ENCODE measurements at places on chromosomes 6 and 20.

DNA sequence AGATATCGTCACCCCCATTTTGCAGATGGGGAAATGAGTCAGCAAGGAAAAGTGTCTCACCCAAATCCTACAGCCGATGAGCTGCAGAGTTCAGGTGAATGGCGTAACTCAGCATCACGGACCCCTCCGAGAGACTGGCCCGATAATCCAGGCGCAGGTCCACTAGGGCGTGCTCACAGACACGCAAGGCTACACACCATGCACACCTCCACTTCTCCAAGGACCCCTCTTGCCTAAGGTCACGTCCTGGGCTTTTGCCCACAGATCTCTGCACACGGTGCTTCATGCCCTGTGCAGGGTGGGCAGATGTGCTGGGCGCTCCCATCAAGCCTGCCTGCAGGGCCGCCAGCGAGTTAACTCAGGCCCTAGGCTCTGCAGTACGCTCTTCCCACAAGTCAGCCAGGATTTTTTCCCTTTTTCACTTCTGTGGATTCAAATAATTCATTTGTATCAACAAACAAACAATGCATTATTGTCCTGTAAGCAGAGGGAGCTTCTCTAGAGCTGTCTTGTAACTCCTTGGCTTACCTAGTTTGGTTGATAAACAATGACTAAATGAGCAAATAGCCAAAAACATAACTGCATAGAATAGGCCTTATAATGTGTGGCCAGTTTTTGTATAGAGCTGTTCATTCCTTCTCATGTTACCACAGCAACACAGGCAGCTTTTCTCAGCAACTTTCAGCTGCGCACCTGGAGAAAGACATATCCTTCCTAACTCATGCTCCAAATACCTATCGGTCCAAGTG lies 139.1 kb downstream of the AGPAT4 start:
- no peak for DNase-seq

- DNase-seq: no peak
These were observed 2.9 kb upstream of the HIVEP2 start for GRCh38 chr6:142947714-142948480.

GRCh38 chr6:13014504-13015378 lies 298.2 kb downstream of the PHACTR1 start:
- DNase-seq: no peak

DNA sequence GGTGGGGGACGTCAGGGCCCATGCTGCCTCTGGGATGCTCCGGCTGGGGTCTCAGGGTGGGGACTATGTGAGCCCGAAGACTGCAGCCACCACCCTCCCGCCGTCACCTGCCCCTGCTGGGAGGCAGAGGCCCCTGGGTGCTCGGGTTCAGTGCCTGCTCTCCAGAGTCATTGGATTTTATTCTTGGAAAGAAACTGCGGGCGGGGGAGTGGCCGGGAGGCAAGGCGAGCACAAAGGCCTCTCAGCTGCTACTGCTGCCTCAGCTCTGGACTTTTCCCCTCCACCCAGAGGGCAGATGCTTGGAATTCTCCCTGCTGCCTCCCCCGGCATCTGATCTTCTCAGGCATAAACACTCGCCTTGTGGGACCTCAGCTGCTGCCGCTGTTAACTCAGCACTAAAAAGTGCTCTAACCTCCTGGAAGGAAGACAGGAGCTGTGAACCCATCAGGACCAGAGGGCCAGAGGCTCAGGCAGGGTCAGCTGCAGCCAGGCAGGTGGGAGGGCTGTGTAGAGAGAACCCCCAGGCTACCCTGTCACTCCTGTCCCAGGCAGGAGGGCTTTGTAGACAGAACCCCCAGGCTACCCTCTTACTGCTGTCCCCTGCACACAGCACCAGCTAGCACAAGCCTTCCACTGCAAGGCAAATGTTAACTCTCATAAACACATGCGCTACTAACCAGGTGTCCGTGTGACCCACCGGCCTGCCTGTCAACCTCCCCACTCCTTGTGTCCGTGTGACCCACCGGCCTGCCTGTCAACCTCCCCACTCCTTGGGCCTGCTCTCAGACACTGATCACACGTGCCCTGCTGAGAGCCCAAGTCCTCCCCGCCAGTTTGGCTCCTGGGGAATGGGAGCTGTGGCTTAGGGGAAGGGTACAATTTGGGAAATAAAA lies 9.4 kb upstream of the FRMD1 start:
- DNase-seq: peak; percentile 58

DNA sequence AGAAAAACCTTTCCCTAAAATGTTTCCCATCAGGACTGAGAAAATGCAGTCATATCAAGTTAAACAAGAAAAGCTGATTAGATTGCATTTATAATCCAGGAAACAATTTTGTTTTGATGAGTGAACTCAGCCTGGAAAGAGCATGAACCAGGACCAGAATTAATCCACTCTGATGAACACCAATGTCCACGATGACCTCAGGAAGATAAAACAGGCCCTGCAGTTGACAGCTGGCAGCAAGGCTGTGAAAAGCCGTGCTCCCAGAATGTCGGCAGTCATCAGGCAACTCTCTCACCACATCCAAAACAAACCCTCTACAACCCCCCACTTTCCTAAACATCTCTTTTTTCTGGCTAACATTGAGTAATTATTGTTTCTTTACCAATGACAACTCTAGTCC lies 74.0 kb upstream of the PROKR2 start:
- no peak for DNase-seq

- peak; percentile 23 for DNase-seq
These were observed 332.4 kb downstream of the HACE1 start for GRCh38 chr6:104527311-104527710.

GRCh38 chr6:23532227-23532626 lies 593.8 kb upstream of the NRSN1 start:
- no peak for DNase-seq

GRCh38 chr20:59588236-59588855 lies 16.0 kb upstream of the PHACTR3 start:
- no peak for DNase-seq

DNA sequence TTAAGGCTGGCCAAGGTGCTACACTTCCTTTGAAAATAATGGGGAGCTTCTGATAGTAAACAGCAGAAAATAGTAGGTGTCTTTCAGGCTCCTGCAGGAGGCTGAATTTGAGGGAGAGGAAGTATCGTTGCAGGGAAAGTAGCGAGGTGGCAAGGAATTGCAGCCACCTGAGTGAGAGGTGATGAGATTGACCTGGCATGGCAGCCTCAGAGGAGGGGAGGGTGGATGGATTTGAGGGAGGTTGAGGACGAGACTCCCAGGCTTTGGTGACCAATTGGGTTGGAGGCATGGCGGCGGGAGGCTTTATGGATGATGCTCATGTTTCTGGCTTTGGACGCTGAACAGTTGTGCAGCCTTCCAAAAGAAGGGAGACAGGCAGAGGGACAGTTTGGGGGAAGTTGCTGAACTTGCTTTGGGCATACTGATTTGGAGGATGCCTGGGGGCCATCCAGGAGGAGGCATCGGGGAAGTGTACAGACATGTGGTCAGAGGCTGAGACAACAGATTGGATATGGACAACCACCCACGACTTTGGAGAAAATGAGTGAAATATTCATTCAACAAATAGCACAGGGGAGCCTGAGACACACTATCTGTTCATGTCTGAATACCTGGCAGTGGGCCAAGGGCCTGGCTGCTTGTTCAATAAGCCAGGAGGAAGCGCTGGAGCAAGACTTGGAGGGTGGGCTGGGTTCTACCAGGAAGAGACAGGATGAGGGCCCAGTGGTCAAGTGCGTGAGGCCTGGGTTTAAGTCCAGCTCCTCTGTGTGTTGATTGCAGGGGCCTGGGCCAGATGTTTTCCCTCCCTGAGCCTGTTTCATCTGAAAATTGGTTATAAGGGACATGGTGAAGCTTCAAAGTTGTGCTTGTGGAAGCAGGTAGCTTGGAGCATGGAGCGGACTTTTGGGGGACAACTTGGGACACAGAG lies 113.2 kb downstream of the CEBPB start:
- peak; percentile 80 for DNase-seq

DNA sequence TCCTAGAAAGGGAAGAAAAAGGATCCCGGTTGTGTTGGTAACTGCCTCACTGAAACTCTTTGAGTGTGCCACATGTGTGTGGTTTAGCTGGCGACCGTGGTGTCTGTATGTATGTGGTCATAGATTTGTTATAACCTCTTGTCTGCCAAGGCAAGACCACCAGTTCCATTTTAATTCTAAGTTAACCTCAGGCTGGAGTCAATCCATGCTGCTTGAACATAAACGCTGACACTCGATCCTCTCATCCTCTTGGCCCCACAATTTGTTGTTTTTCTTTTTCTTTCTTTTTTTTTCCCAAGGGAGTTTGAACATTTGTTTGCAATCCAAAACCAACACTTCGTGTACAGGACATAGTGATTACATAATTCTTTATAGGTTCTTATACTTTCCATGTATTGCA lies 318.9 kb upstream of the JAG1 start:
- DNase-seq: peak; percentile 28
